Fibroblast of skin of scalp (primary cell): ENCODE measurements at places on chromosomes 16 and 17.
A peak's percentile ranks its signal among the peaks of the same experiment; 100 is the strongest.

GRCh38 chr17:69723741-69724140 is 309.2 kb downstream of the MAP2K6 start:
- DNase-seq: peak; percentile 6

DNA sequence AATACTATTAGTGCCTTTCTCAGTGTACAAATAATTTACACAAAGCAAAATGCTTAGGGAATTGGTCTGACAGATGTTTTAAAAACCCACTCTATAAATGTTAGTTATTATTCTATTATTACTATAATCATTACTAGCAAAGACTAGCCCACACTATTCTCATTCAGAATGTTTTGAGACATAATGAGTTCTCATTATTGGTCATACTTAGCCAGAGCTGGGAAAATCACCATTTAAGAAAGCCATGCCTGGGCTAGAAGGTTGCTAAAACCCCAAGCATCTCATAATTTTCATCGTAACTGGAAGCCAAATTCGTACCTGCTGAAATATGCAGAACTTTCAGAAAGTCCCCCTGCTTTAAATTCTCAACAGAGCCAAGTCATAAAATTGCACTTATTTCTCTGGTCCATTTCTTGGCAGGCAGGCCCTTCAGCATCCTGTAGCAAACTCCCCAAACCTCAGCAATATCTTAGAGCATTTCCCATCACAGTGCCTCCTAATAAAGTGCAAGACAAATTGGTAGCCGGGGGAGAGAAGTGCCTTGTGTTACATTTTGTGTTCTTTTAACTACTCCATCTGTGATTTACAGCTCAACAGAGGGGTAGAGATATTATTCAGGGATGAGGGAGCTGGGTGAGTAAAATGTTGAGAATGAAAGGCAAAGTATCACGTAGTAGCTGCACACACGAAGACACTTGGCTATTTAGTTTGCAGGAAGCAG is 79.8 kb upstream of the ADAMTS18 start:
- DNase-seq: no peak

DNA sequence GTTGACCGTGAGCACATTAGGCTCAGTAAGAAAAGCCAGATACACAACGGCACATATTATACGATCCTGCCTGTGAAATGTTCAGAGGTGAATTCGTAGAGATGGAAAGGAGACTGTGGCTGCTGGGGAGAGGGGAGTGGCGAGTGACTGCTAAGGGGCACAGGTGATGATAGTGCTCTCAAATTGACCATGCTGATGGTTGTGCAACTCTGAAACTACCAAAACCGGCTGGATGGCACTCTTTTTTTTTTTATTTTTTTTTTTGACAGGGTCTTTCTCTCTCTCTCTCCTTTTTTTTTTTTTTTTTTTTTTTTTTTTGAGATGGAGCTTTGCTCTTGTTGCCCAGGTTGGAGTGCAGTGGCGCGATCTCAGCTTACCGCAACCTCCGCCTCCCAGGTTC is 8.1 kb upstream of the SEC14L5 start:
- no peak for DNase-seq

DNA sequence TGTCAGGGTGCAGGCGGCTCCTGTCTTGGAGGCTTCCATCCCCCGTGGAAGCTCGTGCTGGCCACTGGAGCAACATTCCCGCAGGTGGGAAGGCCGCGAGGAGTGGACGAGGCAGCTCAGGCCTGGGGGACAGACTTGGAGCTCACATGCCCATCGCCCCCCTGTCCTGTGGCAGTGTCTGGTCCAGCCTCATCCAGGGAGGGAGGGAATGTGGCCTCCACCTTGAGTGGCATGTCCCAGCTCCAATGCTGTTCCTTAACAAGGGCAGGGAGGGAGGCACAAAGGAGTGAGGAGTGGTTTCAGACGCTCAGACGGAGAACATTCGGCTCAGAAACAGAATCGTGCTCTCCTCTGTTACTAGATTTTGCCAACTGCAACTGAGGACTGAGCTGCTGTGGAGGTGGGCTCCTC is 159.4 kb upstream of the CHMP6 start:
- DNase-seq: peak; percentile 78

- DNase-seq: no peak
Observed at GRCh38 chr17:8861495-8862181, 5.8 kb downstream of the PIK3R6 start.

- DNase-seq: no peak
Observed at GRCh38 chr16:24971718-24972117, 43.5 kb downstream of the ARHGAP17 start.
